ENCODE measurements at places on chromosomes 7 and 10.
A peak's percentile ranks its signal among the peaks of the same experiment; 100 is the strongest.

- ATAC-seq = no peak
Observed at GRCh38 chr10:126240483-126240882, 147.8 kb downstream of the ADAM12 start.

DNA sequence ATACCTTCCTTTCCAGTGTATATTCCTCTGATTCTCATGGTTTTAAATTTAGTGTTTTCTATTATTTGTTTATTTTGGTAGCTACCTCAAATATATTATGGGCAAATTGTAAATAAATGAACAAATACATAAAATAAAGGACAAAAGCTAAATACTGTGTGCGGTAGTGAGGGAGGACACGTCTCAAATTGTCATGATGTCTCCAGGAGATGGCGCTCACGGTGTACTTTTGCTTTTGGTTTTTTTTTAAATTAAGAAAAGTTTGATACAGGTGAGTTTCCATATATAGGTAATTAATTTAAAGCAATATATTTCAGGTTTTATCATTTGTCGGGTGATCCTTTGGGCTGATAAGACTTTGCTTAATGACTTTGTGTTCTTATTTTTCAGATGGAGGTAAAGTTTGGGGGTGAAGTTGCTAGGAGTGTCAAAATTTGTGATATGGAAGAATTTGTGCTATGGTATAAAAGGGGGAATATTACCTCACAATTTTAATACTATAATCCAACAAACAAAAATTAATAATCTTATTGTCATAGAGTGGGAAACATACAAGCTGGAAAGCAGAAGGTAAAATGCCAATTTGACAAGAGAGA is 68.4 kb upstream of the TMEM229A start:
- no peak for ATAC-seq

- no peak for ATAC-seq
Observed at GRCh38 chr10:120789303-120790203, 61.6 kb upstream of the WDR11 start.

DNA sequence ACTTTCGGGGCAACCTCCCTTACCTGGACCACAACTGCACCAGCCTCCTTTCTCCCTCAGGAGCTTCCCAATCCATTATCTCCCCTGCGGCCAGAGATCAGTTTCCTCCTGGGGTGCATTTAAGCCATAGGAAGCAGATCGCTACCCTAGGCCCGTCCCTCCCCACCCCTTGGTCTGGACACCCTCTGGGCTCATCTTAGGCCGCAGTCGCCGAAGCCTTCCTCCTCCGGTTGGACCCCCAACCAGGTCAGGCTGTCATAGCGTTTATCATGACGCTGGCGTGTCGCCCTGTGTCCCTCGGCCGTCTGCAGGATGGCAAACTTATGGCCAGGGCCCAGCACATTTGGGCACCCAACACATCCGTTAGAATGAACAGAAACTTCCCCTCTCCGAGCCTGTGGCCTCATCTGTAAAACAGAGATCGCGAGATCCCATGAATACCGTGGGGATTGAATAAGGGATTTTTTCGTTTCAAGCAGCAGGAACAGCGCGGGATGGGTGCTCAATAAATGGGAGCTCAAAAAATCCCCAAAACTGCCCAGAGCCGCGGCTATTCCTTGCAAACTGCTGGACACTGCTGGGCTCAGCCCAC is 669 bp upstream of the AP5Z1 start:
- ATAC-seq = peak; percentile 2

GRCh38 chr7:146414937-146415336 is 298.3 kb downstream of the CNTNAP2 start:
- ATAC-seq = no peak

GRCh38 chr10:71970869-71971268 is 6.7 kb downstream of the CHST3 start:
- no peak for ATAC-seq

DNA sequence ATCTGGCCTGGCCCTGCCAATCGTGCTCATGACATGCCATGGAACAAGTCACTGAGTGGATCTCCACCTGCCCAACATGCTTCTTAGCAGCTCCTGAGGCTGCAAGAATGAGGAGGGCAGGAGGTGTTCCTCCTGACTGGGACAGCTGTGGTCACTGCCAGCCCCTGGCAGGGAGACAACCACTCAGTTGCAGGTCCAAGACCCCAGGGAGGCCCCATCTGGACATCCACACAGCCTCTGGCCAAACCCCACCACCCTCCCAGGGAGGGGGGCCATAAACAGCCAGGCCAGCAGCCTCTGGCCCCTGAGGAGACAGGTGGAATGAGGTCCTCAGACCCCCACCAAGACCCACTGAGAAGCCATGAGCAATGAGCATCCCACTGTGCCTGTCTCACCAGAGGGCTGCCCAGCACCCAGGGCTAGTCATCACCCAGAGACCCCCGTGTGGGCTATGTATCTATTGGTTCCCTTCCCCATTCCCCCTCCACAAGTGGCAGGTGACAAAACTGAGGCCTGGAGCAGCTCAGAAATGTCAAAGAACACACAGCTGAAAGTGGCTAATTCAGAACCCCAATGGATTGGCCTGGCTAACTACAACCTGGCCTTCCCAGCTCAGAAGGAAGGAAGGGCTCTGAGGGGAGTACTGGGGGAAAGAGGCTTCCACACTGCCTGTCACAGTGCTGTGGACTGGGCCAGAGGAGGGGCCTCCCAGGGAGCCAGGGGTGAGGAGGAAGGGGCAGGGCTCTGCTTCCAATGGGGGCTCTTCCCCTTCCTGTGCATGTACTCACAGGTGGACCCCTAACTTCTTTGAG is 3.0 kb downstream of the GPRIN2 start:
- no peak for ATAC-seq

DNA sequence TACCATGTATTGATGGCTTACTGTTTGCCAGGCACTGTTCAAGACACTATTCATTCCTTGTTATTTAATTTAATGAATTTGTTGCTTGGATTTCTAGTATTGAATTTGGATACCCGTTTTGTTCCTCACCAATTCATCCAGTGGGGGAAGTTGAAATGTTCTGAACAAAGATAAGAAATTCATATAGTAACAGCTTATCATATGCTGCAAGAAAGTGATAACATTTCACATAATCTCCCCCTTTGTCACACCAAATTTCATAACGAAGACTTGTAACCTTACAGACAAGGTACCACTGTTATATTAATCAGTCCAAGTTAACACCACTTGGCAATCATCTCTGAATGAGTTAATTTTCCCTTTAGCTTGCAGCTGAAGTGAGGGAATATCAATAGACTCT is 42.1 kb downstream of the SCIN start:
- ATAC-seq = no peak

DNA sequence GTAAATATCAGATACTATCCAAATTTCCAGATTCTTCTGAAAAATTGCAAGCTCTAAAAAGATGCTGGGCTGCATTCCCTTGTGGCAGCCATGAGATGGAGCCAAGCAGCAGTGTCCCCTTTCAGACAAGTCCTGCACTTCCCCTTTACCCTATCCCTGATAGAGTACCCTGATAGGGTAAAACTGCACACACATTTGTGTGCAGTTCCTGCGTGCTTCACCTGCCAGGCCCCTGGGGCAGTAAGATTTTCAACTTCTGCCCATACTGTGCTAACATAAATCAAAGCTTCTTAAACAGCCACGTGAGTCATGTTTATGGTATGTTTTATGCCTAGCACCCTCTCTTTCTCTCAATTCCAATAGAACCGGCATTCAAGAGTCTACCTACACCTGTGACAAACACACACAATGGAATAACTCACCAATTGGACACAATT is 52.2 kb downstream of the IFIT5 start:
- ATAC-seq = no peak
